T follicular helper cell (primary cell): ENCODE measurements at places on chromosomes 6 and 20.

DNA sequence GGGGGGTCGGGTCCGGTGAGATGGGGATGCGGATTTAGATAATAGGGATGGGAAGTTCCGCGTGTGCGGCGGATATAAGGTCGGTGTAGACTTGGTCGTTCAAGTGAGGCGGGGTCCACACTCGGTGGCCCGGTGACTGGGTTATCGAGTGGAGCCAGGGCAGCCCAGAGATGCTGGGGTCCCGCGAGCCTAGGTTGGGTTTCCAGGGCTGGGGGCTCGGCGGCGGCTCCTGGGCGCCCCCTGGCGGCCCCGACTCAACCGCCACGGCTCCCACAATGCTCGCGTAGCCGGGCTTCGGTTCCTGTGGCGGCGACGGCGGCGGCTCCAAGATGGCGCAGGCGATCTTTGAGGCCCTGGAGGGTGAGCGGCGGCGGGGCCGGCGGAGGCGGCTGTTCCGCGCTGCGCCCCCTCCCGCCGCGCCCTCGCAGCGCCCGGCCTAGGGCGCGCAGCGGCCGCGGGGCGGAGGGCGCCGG is at the start of gene ZNF341:
ZNF341 (plus strand) TSS at position 304 of the 473 bp plus-strand sequence; CDS start at position 330, 26 bp downstream.
- DNase-seq = peak; percentile 82

DNA sequence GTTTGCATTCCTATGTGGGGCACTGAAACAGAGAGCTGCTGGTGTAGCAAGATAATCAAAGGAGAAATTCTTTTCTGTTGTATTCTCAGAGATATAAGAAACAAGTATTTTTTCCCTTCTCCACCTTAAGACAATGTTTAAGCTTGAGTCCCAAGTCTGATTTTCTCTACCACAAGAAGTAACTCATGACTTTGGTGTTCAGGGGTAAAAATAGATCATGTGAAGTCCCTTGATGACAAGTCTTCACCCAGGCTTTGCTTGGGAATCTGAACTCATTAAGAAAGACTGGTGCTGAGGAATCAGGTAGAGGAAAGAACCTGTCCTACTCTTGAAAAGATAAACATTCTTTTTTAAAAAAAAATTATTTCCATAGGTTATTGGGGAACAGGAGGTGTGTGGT is 205.6 kb downstream of the ALDH8A1 start:
- DNase-seq = no peak

DNA sequence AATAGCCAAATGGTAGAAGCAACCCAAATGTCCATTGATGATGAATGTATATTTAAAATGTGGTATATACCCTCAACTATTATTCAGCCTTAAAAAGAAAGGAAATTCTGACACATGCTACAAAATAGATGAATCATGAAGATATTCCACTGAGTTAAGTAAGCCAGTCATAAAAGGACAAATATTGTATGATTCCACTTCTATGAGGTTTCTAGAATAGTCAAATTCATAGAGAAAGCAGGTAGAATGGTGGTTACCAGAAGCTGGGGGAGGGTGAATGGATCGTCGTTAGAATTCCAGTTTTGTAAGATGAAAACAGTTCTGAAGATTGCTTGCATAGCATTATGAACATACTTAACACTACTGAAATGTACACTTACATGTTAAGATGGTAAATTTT is 214.3 kb upstream of the MYLIP start:
- no peak for DNase-seq

DNA sequence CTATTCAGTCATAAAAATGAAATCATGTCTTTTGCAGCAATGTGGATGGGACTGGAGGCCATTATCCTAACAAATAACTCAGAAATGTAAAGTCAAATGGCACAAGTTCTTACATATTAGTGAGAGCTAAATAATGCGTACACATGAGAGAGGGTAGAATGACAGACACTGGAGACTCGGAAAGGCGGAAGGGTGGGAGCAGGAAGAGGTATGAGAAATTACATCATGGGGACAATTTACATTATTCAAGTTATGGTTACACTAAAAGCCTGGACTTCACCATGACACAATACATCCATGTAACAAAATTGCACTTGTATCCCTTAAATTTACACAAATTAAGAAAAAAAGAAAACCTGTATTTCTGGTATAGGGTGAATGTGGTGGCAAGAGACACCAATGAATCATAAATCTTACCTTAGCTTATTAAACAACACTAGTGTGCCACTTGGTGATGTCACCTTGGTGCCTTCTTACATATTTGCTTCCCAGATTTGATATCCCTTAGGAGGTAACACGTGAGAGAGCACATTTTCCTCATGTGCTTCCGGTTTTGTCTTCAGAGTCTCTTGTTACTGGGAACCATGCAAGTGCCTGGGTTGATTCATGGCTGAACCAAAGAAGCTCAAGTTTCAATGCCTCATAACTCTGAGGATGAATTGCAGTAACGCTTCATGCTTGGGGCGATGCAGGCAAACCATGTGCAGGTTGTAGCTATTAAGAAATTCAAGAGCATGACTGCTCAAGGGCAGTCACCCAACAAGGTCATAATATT is 84.6 kb downstream of the DCDC2 start:
- no peak for DNase-seq

DNA sequence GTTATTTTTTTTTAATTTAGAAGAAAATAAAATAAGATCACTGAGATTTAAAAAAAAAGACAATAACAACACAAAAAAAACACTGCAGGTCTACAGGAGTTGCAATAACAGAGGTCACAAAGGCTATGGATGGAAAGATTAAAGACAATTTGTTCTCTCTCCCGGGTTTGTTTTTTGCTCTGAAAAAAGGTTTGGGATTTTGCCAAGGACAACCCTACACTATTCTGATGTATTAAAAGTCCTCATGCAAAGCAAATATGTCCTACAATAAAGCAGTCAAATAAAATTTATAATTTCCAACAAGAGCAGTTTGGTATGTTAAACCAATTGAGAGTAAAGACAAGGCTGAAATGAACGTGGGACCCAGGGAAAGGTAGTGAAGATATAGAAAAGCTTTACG is 55.6 kb downstream of the PTPRK start:
- DNase-seq = no peak

- no peak for DNase-seq
Observed at GRCh38 chr6:147546501-147547368, 38.2 kb downstream of the SAMD5 start.

DNA sequence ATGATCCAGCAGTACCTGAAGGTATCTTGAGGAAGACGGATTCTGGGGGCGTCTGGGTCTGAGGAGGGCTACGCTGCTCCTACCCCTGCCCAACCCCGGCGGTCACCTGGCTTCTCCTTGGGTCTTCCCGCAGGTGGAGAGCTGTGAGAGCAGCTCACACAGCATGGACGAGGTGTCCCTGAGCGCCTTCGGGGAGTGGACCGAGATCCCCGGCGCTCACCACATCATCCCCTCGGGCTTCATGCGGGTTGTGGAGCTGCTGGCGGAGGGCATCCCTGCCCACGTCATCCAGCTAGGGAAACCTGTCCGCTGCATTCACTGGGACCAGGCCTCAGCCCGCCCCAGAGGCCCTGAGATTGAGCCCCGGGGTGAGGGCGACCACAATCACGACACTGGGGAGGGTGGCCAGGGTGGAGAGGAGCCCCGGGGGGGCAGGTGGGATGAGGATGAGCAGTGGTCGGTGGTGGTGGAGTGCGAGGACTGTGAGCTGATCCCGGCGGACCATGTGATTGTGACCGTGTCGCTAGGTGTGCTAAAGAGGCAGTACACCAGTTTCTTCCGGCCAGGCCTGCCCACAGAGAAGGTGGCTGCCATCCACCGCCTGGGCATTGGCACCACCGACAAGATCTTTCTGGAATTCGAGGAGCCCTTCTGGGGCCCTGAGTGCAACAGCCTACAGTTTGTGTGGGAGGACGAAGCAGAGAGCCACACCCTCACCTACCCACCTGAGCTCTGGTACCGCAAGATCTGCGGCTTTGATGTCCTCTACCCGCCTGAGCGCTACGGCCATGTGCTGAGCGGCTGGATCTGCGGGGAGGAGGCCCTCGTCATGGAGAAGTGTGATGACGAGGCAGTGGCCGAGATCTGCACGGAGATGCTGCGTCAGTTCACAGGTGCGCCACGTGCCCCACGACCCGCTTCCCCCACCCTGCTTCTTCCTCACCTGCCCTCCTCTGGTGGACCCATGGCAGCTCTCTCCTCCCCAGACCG is 166.9 kb upstream of the RNF24 start:
- DNase-seq = no peak

- no peak for DNase-seq
Observed at GRCh38 chr6:108168501-108169463, 3.0 kb downstream of the NR2E1 start.

- peak; percentile 34 for DNase-seq
Observed at GRCh38 chr6:167706313-167707109, 120.2 kb upstream of the AFDN start.

GRCh38 chr6:97207383-97207782 is 75.6 kb downstream of the MMS22L start:
- no peak for DNase-seq

- DNase-seq = no peak
Observed at GRCh38 chr6:28856620-28857005, 67.2 kb downstream of the TRIM27 start.

DNA sequence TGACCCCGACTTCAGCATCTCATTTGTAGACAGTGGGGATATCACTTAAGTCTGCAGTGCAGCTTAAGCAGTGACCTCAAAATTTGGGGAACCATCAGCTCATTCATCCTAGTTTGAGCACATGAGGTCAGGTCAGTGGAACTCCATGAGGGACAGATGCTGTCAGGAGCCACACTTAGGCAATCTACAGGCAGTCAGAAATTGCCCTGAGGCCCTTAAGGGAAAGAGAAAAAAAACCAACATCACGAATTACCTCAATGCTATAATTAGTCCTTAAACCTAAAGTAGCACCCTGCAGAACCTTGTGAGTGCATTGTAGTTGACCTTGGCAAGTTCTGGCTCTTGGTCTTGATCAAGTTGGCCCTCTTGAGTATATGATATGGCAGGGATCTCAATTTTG is 21.1 kb downstream of the TMEM74B start:
- no peak for DNase-seq

- DNase-seq = no peak
Observed at GRCh38 chr6:154113392-154113791, 74.4 kb downstream of the OPRM1 start.

DNA sequence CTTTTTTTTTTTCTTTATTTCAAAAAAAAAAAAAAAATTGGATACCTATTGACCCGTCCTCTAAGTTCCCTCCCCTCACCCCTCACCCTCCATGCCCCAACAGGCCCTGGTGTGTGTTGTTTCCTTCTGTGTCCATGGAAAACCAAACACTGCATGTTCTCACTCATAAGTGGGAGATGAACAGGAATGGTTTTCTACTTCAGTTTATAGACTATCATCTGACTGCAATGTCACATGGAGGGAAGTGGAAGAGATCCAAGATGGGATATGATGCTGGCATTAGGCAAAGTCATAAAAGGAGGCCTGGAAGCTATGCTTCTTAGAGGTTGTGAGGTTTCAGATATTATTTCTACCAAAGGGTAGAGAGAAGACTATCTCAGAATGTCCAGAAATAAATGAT is 237.5 kb downstream of the MAFB start:
- no peak for DNase-seq

- DNase-seq = no peak
Observed at GRCh38 chr6:187210-187861, 105.0 kb upstream of the DUSP22 start.

GRCh38 chr6:18314317-18314997 is 50.1 kb upstream of the DEK start:
- DNase-seq = no peak

- no peak for DNase-seq
Observed at GRCh38 chr6:44535446-44535845, 147.9 kb downstream of the CDC5L start.

- DNase-seq = no peak
Observed at GRCh38 chr6:158488065-158488464, 71.8 kb upstream of the TMEM181 start.

- no peak for DNase-seq
Observed at GRCh38 chr20:31858760-31859083, 11.6 kb downstream of the DUSP15 start.

GRCh38 chr20:20083807-20084206 is 31.5 kb downstream of the CFAP61 start:
- DNase-seq = no peak

- no peak for DNase-seq
Observed at GRCh38 chr6:43734294-43734665, 35.7 kb upstream of the VEGFA start.

GRCh38 chr6:137430954-137431353 is 63.2 kb downstream of the OLIG3 start:
- DNase-seq = no peak

DNA sequence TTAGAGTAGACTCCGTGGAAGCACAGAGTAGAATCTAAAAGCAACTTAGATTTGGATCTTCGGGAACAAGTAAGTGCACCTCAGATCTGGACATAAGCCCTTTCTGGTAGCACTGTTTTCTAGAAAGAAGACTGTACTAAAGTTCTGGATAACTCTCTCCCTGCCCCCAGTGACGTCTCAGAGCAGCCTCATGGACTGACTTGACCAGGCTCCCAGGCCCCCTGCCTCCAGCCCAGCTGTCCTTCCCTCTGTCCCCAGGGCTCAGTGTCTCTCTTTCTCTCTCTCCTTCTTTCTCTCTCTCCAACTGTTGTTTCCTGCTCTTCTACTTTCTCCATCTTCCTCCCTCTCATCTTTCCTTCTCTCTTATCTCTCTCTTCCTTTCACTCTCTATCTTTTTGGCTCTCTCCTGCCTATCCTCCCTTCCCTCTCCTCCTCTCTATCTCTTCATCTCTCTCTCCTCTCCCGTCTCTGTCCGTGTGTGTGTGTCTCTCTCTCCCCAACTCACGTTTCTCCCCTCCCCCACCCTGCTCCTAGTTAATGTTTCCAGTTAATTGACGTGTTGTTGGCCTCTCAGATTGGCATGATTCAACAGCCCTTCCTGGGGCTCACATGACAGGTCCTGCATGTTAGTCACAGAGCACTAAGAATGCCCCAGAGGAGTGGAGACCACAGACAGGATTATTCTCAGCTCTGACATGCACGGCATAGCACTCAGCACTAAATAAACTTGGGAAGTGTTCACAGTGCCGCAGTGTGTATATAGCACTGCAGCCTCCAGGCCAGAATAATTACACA is 180.4 kb upstream of the FOXQ1 start:
- no peak for DNase-seq

- DNase-seq = no peak
Observed at GRCh38 chr6:17884498-17885478, 102.6 kb downstream of the KIF13A start.

GRCh38 chr6:38350942-38351341 is 288.8 kb downstream of the BTBD9 start:
- no peak for DNase-seq
